ENCODE measurements at places on chromosomes 3 and 15.
A peak's percentile ranks its signal among the peaks of the same experiment; 100 is the strongest.

DNA sequence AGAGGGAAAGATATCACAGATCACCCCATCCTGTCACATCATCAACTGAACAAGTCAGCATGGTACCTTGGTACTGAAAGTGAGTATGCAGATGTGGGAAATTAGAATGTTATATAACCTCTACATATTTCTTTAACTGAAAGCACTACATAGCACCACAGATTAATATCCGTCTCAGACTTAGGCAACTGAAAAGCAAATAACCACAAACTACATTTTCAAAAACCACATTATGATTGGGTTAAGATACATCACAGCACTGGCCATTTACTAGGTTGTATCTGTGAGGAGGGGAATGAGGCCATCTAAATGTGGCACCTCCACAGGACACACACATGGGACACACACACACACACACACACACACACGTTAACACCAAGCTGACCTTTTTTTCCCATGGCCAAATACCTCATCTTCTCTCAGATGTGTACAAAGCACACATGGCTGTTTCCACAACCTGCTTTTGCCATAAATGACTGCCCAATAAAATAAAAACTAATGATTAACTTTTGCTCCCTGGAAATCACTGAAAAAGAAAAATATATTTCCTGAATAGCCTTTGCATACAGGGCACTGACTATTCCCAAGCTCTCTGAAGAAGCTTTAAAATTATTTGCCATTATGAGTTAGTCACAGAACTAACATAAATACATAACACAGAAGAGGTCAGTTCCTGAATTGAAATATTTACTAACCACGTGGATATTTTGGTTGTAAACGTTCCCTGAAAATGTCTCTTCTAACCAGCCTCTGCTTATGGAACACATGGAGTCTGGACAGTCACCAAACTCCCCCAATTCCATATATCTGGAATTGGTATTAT is 60.1 kb downstream of the SUMF1 start:
- no peak for DNase-seq

- DNase-seq: no peak
Observed at GRCh38 chr3:112319516-112320276, 13.3 kb upstream of the CD200 start.

GRCh38 chr3:106119614-106120082 is 250.8 kb upstream of the CBLB start:
- DNase-seq: no peak

DNA sequence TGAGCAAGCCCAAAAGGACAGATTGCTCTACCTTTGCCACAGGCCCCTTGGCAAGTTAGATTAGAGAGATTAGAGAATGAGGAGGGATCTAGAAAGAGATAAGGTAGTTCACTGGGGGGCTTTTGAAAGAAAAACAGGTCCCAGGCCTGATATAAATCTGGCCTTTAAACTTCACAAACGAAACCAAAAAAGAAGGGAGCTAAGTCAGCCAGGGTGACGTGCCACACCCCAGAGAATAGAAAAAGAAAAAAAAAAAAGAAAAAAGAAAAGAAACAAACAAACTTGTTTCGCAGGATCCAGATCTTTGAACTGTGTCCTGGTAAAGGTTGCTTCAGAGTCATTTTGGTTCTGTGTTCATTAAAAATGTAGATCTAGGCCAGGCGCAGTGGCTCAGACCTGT is 3.6 kb downstream of the KAT2B start:
- DNase-seq: peak; percentile 44

- DNase-seq: no peak
Observed at GRCh38 chr3:122435950-122436349, 20.1 kb upstream of the WDR5B start.

- DNase-seq: no peak
Observed at GRCh38 chr15:90618330-90619125, 88.8 kb downstream of the CRTC3 start.

DNA sequence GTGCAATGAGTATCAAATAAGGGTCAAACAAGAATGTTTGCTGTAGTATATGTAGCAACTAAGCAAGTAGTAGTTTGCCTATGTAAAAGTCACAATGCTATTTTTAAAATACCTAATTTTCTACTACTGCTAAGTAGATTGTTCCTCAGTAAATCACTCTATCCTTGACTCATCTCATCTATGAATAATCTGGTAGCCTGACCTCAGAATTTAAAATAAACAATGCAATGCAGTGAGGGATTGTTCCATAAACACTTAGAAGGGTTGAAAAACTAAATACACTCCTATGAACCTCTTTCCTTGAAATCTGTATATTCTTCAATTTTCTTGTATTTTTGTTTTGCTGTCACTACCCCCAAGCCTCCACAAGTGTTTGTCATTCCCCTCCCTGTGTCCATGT is 253.3 kb downstream of the TBC1D5 start:
- DNase-seq: no peak

DNA sequence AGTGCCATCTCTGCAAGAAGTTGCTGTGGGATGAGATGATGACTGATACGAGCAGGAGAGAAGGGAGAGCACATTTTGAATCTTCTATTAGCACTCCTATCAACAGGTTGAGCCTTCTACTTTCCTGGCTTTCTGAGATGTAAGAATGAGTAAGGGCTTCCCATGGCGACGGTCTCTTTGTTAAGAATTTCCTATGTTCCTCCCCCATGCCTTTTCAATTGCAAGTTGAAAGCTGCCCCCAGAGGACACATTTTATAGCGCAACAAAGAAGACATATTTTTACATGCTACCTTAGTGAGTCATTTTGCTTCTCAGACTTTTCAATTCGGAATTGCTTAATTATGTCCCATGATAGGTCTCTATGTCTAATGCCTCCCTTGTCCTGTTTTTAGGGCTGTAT is 71.3 kb upstream of the LRTM1 start:
- DNase-seq: no peak

DNA sequence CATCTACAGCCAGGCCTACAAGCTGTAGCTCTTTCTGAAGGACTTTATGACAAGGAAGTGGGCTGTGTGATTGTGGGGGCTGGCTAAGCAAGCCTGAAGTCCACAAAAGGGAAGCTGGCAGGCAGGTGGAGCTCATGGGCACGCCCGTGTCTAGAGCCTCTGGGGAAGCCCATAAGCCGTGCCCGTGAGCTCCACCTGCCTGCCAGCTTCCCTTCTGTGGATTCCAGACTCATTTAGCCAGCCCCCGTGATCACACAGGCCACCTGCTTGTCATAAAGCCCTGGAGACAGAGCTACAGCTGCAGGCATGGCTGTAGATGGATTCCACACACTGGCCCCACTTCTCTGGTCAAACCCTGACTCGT is 15.2 kb downstream of the EFCC1 start:
- DNase-seq: peak; percentile 66

DNA sequence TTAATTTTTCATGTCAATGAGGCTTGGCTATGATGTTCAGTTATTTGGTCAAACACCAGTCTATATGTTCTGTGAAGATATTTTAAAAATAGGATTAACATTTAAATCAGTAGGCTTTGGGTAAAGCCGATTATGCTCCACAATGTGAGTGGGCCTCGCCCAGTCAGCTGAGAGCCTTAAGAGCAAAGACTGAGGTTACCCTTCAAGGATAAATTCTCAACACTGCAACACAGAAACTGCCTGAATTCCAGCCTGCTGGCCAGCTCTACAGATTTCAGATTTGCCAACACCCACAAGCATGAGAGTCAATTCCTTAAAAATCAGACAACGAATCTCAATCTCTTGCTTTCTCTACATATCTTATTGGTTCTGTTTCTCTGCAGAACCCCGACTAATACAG is 188.3 kb downstream of the PLCH1 start:
- DNase-seq: no peak

GRCh38 chr3:46862369-46863025 is 747 bp downstream of the MYL3 start:
- DNase-seq: no peak

DNA sequence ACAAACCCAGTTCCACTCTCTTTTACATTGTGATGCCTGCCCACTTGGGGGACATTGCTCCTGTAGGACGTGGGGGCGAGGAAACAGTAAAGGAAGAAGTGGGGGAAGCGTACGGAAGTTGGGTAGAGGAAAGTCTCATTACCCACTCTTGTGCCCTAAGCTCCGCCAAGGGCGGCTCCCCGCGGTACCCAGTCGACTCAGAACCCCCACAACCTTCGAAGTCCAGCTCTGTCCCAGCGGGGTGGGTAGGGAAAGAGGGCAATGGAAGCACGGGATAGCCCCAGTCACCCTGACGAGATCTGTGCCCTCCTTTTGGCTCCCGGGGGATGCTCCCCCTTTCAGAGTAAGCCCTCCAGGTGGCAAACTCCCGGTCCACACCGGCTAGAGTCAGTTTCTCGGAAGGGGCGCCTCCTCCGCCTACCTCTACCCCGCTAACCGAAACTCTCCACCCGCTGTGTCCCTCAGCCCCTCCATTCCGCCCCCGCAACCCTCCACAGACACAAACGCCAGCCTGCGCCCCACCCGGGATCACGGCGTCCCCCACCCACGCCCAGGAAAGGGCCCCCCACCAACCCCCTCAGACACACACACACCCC is 527 bp downstream of the CSNK1G1 start:
- DNase-seq: no peak

- DNase-seq: no peak
Observed at GRCh38 chr15:49900903-49901235, 218.2 kb downstream of the ATP8B4 start.

DNA sequence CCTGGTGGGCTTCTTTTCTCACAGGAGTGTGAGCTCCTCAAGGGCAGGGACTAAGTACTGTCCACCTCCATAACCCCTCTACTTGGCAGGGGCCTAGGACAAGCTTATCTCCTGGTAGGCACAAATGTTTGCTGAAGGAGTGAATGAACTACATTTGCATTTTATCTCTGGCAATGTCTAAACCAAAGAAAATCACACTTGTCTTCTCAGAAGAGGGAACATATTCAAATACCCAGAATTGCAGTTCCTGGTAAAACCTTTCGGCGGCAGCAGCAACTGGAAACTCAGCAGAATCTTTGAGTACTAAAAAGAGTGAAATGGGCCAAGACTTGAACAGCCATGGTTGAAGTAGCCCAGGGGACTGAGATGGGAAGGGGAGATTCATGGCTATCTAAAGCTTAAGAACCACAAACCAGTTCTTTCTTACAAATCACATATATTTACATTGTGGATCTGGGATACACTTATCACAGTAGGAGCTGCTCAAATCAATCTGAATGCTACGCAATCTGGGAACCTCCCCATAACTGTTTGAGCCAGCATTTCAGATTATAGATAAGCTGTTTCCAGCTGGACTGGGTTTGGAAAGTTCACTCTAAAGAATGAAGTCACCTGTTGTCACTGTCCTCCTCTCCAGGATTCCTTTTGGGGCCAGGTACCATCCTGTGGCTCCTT is 18.7 kb upstream of the PTPN9 start:
- DNase-seq: peak; percentile 21

- DNase-seq: no peak
Observed at GRCh38 chr3:53022647-53023046, 23.2 kb downstream of the SFMBT1 start.

DNA sequence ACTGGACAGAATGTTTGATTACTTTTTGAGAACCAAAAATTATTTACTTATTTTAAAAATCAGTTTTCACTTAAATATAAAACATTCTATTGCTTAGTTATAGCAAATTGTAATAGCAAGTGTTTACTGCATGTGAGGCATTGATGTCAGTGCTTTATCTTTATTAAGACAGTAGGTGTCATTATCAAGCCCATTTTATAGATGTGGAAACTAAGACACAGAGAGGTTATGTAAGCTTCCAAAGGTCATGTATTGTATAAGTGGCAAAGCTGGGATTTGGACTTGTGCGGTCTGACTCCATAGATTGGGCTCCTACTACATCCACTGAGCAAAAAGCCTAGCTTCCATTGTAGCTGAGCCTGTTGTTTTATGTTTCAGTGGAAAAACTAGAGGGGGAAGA is 17.6 kb downstream of the ZNF589 start:
- DNase-seq: no peak

DNA sequence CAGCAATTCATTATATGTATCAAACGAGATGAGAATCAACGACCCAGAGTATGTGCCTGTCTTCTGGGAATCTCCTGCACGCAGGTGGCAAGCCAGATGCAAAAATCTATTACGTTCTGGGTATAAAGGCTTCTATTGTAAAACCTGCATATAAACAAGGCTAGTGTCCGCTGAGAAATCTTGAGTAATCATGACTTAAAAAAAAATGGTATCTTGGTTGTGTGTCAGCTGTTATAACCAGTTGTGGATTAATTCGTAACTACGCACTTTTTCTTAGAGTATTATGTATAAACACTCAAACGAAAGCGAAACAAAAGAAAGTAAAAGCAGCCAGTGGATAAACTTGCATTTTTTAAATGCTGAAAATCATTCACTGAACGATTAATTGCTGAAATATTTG is 509.1 kb downstream of the RSL24D1 start:
- DNase-seq: no peak

- no peak for DNase-seq
Observed at GRCh38 chr15:52379395-52380106, 83.9 kb upstream of the MYO5C start.

DNA sequence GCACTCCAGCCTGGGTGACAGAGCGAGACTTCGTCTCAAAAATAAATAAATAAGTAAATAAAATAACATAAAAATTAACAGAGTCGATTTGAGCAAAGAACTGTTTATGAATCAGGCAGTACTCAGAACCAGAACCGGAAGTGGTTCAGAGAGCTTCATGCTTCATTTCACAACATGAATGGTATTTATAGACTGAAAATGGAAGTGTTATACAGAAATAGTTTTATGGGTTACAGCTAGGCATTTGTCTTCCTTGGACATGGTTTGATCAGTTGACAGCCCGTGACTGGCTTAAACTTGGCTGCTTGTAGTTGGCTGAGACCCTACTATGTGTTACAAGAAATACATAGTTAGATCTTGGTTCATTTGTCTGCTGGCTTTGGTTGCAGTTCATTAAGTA is 216.0 kb upstream of the MCTP2 start:
- no peak for DNase-seq

DNA sequence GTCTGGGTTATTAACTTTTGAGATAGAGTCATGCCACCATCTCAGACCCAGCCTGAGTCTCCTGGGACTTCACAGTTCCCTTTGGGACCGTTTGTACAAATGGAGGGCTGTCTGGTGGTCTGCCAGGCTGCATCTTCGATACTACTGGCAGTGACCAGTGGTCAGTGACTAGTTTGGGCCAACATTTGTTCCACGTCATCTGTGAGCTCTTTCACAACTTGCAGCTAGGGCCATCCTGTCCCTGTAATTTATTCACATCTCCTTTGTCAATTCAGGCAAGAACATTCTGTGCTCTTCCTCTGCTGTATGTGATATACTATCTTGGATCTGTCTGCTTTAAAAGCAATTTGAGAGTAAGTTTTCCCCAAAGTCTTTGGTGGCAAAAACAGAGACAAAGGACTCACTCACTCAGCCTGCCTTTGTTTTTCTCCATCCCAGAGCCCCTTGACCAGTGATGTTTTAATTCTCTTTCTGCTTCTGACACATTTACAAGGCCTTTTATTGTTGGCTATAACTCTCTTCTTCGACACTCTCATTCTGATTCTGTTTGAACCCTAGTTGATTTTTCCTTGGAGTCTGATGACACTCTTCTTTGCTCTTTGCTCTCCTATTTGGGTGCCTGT is 353.4 kb downstream of the EPHB1 start:
- no peak for DNase-seq

- no peak for DNase-seq
Observed at GRCh38 chr15:40815042-40815698, 7.9 kb upstream of the DNAJC17 start.

- no peak for DNase-seq
Observed at GRCh38 chr15:67992411-67992810, 61.7 kb upstream of the PIAS1 start.

GRCh38 chr15:78290222-78290621 is 9.2 kb downstream of the SKIC8 start:
- no peak for DNase-seq
